GM23338 (cell line): ENCODE measurements at places on chromosomes 6 and 20. TPM values are rescaled to one million over a fixed set of nuclear protein-coding genes. Genes with fewer than 3 reads are reported as not detected.

DNA sequence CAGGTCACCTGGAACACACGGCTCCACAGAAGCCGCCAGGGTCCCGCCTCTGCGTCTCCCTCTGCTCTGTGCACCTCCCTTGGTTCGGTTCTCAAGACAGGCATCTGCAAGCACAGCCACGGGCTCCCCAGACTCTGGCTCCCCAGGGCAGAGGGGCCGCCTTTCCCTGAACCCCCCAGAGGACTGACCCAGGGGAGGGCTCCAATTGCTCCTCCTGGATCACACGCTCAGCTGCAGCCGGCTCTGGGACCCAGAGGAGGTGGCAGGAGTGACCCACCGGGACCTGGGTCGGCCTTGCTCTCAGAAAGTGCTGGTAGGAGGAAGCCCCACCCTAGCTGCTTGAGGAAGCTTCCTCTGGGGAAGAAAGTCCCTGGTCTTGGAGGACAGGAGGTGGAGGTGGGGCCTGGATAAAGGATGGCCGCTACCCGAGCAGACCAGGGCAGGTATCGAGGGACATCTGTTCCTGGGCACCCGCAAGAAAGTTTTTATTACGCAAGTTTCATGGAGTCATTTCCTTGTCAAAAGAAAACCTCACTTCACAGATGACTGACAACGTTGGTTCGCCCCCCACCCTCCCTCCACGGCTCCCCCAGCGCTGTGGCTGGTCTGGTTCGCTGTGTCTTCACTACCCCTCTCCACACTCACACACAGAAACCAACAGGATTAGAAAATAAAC, 103.9 kb upstream of the AFDN start:
- H3K36me3 ChIP-seq: no peaks in the 10 kb centered on the region
- no peaks in the 10 kb centered on the region for H3K27me3 ChIP-seq
- no peak overlapping the region for H3K27ac ChIP-seq
- no peak for DNase-seq

GRCh38 chr6:154605882-154606370, 95.4 kb upstream of the CNKSR3 start:
- H3K27ac ChIP-seq: no peak overlapping the region
- no peaks in the 10 kb centered on the region for H3K27me3 ChIP-seq
- H3K36me3 ChIP-seq: no peaks in the 10 kb centered on the region

GRCh38 chr6:113578691-113579090, 278.5 kb upstream of the MARCKS start:
- DNase-seq: no peak
- H3K4me1 ChIP-seq: no peaks in the 10 kb centered on the region
- no peaks in the 10 kb centered on the region for H3K36me3 ChIP-seq

DNA sequence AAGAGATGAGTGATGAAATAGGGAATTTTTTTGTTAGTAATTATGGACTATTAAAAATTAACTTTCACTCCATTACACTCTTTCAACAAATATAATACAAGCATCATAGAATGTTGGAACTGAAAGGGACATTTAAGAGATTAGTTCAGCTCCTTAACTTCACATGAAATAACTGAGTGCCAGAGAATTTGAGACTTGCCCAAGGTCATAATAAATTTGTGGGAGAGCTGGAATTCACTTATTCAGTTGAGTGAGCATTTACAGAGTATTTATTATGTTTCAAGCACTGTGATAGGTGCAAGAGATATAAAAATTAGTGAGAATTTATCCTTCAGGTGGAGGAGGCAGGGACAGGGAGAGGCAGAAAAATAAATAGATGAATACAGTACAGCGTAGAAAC, 154.6 kb downstream of the KCNQ5 start:
- no peak overlapping the region for H3K4me3 ChIP-seq
- H3K27me3 ChIP-seq: no peaks in the 10 kb centered on the region
- H3K36me3 ChIP-seq: no peaks in the 10 kb centered on the region
- no peaks in the 10 kb centered on the region for H3K4me1 ChIP-seq
- no peak for DNase-seq

DNA sequence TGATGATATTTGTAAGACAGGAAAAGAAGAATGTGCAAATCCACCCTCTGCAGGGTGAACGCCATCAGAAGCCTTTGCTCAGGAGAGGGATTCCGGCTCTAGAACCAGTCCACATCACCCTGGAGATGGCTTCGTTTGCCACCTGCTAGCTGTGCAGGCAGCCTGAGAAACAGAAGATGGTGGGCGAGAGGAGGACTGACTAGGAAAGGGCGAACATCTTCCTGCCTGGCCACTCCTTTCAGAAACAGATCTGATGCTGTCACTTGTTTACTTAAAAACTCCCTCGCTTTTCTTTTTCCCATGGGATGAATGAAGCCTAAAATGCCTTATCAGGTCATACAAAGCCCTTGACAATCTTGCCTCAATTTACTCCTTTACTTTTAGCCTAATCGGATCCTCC, 1.2 kb downstream of the PTPRA start:
- H3K4me1 ChIP-seq: peaks cover 10% of the 10 kb centered on the region
- peaks cover 24% of the 10 kb centered on the region for H3K27me3 ChIP-seq
- peak overlapping the region; percentile 91 for H3K4me3 ChIP-seq
- H3K36me3 ChIP-seq: no peaks in the 10 kb centered on the region

DNA sequence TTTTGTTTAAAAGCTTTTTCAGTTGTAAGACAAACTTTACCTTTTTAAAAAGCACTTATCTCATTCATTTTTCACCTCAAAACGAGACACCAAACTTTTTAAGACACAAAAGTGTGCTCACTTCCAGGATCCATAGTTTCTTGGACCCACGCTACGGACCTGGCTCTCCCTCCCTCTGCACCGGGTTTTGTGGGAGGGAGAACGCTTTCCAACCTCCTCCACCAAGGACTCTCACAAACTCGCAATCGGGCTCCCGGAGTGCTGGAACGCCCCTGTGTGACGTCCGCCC, 436 bp downstream of the CAGE1 start:
- H3K27ac ChIP-seq: peak overlapping the region; percentile 88
- no peak for DNase-seq
- no peaks in the 10 kb centered on the region for H3K36me3 ChIP-seq

DNA sequence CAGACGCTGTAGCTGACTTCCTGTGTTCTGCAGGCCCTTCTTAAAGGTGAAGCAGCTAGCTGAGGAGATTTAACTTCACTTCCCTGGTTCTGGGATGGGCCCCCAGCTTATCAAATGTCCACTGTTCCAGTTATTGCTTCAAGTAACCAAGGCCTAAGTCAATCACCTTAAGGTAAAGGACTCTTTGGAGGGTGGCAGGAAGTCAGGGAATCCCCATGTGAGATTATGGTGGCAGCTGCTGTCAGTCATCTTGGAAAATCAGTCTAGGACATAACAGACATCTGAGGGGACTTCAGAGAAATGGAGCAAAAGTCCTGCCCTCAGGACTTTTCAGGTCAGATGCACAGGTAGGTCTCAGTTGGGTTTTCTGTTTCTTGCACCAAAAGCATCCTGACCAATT, 3.8 kb downstream of the ELOVL5 start:
- no peak overlapping the region for H3K4me3 ChIP-seq
- peaks cover 23% of the 10 kb centered on the region for H3K4me1 ChIP-seq
- H3K27me3 ChIP-seq: peaks cover 6% of the 10 kb centered on the region; the same call in 1 of the 2 replicates
- no peak overlapping the region for H3K27ac ChIP-seq

GRCh38 chr6:120779441-120779840, 554.8 kb downstream of the TBC1D32 start:
- no peaks in the 10 kb centered on the region for H3K4me1 ChIP-seq
- no peak for DNase-seq
- H3K27ac ChIP-seq: no peak overlapping the region
- H3K36me3 ChIP-seq: no peaks in the 10 kb centered on the region

GRCh38 chr6:143941852-143942627, 66.0 kb downstream of the PLAGL1 start:
- peak; percentile 97 for DNase-seq
- H3K4me3 ChIP-seq: no peak overlapping the region
- peaks cover 17% of the 10 kb centered on the region; the same call in 1 of the 2 replicates for H3K27me3 ChIP-seq
- H3K36me3 ChIP-seq: no peaks in the 10 kb centered on the region
- no peak overlapping the region for H3K27ac ChIP-seq

DNA sequence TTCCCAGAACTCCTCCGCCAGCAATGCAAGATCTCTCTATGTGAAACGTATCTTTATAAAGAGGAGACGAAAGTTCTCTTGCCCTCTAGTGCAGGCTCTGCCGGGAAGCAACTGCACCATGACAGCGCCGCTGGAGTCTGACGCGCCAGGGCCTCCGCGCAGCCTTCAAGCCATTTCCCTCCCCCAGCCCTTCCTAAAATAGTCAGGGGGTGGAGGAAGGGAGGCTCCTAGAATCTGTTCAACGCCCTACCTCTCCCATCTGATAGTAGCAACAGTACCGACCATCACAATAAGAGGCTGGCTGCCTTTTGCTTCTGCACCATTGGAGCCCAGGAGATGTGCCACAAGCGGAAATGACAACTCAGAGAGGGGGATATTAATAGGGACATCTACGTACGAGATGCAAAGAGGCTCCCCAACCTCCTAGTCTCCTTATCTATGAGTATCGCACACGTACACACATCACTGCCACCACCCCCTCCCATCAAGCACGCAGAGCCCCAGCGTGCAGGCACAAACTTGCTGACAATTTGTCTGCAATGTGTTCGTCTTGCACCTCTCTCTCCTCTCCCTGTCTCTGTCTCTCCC, 1.0 kb downstream of the SYNE1 start:
- DNase-seq: peak; percentile 66
- peaks cover 48% of the 10 kb centered on the region for H3K27me3 ChIP-seq
- no peaks in the 10 kb centered on the region for H3K36me3 ChIP-seq

DNA sequence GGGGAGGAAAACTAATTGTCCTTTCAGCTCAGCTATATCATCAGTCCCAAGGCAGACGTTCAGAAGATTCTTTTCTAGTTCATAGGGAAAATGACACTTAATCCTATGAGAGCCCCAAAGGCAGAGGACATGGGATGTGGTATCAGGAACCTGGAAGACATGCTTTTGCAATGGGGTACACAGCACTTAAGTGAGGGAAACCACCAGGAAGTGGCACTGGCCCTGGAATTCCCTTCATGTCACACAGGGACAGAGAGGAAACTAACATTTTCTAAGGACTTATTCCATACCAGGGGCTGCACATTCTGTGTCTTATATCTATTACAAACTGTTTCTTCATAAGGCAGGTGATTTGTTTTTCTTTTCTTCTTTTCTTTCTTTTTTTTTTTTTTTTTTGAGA, 28.2 kb downstream of the VPS52 start:
- H3K36me3 ChIP-seq: no peaks in the 10 kb centered on the region
- no peak overlapping the region for H3K27ac ChIP-seq
- peaks cover 4% of the 10 kb centered on the region; the same call in 1 of the 2 replicates for H3K4me1 ChIP-seq
- H3K27me3 ChIP-seq: peaks cover 56% of the 10 kb centered on the region

DNA sequence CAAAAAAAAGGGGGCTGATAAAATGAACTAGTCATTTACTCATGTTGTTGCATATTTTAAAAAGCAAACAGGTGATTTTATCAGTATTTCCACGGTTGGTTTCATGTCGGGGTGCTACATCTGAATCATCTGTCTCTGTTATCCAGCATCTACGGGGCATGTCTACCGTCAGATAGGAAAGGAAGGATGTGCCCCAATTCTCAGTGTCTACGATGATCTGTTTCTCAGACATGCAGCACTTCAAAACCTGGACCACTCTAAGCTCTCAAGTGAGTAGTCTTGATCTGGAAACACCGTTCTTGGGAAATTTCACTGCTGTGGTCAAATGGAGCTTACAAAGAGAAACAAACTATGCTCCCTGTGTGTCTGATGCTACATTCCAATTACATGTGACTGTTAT, 240.3 kb upstream of the TAB2 start:
- no peak for DNase-seq
- no peak overlapping the region for H3K27ac ChIP-seq
- H3K4me3 ChIP-seq: no peak overlapping the region
- H3K4me1 ChIP-seq: no peaks in the 10 kb centered on the region

DNA sequence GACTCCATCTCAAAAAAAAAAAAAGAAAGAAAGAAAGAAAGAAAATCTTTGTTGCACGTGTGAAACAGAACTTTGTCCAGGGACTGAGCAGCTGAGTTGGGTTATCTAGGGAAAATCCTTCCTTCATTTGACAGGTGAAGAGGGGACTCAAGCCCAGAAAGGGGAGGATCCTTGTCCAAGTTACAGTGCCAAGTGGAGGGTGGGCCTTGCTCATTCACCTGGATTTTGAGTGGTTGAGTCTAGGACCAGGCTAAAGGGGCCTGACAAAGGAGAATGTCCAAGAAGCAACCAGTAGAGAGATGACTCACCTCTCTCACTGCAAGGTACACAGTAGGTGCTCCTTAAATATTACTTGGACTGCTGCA, 2.7 kb downstream of the TGIF2 start:
- no peak for DNase-seq
- peak overlapping the region; percentile 92 for H3K4me3 ChIP-seq
- peaks cover 22% of the 10 kb centered on the region for H3K4me1 ChIP-seq
- no peaks in the 10 kb centered on the region for H3K27me3 ChIP-seq

GRCh38 chr6:125714441-125715090, 34.9 kb upstream of the HEY2 start:
- H3K27ac ChIP-seq: no peak overlapping the region
- peaks cover 10% of the 10 kb centered on the region; the same call in 1 of the 2 replicates for H3K36me3 ChIP-seq
- no peak for DNase-seq
- peaks cover 15% of the 10 kb centered on the region for H3K4me1 ChIP-seq
- H3K4me3 ChIP-seq: no peak overlapping the region

GRCh38 chr6:160831739-160832138, 129.7 kb downstream of the PLG start:
- H3K36me3 ChIP-seq: no peaks in the 10 kb centered on the region
- DNase-seq: peak; percentile 3
- H3K27me3 ChIP-seq: no peaks in the 10 kb centered on the region
- no peak overlapping the region for H3K4me3 ChIP-seq

DNA sequence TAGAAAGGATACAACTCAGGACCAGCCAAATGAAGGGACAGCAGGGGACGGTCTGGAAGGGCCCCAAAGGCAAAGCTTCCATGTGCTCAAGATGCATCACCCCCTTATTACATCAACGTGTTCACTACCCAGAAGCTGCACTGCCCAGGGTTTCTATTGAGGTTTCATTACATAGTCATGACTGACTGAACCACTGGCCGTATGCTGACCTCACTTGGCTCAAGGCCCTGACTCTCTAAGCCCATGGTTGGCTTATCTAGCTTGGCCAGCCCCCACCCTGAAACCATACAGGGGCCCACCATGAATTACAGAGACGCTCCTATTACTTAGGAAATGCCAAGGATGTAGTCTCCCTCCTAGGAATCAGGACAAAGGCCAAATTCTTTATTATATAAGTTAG, 179.4 kb downstream of the FOXC1 start:
- no peaks in the 10 kb centered on the region for H3K27me3 ChIP-seq
- no peaks in the 10 kb centered on the region for H3K36me3 ChIP-seq
- H3K27ac ChIP-seq: no peak overlapping the region
- no peaks in the 10 kb centered on the region for H3K4me1 ChIP-seq
- no peak overlapping the region for H3K4me3 ChIP-seq
- DNase-seq: no peak

The CUTA gene
- 421 and 426 TPM in 2 replicates for polyA plus RNA-seq

The STK4 gene
- 42.3 and 58.7 TPM in 2 replicates for polyA plus RNA-seq

The SH3BGRL2 gene
- 7.5 and 8.4 TPM in 2 replicates for polyA plus RNA-seq

The HMGN4 gene
- 26.2 and 35.3 TPM in 2 replicates for polyA plus RNA-seq

The MEA1 gene
- 205 and 215 TPM in 2 replicates for polyA plus RNA-seq

The TDRD6 gene
- polyA plus RNA-seq: 0.10 and 0.24 TPM in 2 replicates

The GPX6 gene
- polyA plus RNA-seq: not detected in 2 replicates

The ATP5F1E gene
- 211 and 233 TPM in 2 replicates for polyA plus RNA-seq

The ARFGEF2 gene
- polyA plus RNA-seq: 7.2 and 7.5 TPM in 2 replicates
